ENCODE measurements at places on chromosomes 6 and 20.

DNA sequence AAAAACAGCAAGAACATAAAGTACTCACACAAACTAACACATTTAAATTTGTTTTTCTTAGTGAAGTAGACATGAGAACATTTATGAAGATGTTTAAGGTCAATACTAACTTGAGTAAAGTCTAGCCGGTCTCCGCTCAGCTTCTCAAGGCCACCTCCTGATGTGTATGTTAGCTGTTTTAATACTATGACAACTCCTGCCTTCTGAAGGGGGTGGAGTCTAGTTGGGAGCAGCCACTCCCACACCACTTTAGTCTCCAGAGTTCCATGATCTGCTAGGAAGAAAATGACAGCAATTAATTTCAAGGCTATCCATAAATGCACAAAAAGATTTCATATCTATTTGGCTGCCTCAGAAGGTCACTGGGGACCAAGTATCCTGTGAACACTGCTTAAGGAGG, at the start of gene GSTA3:
Gene GSTA3, minus strand, starts transcription at position 168 of the 400 bp plus-strand sequence. CDS start 3,864 bp downstream, outside the sequence.
- DNase-seq: no peak

DNA sequence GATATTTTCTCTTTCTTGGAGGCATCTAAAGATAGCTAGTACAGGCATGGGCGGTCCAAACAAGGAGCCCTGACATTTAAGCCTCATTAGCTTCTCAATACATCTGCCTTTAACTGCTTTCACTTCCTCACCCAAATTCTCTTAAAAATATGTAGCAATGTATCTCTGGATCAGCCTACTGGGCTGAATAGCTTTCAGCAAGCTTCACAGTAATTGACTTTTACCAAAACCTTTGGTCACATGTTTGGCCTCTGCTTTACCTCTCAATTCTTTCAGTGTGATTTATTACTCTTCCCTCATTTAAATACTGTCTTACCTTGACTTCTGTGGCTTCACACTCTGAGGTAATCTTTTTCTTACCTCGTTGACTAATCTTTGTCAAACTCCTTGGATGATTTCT, 1618.1 kb downstream of the GRIK2 start:
- no peak for DNase-seq

DNA sequence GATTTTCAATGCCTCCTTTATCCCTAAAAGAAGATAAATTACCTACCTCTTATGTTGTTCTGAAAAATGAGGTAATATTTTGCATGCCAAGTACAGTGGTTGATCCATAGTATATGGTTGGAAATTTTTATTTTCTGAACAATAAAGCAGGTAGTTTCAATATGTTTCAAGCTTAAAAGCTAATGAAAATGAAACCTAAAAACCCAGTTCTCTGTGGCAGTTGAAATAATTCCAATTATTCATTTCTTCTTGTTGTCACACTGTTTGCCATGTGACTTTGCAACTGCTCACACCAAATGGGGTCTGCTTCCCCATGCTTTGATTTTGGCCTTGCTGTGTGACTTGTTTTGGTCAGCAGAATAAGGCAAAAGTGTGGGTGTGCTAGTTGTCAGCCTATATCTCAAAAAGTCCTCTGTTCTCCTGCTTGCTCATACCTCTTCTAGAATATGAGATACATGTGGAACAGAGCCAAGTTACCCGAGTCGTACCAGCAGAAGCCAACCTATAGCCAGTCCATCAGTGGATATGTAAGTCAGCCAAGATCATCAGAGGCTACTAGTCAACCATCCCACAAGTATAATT, 197.2 kb upstream of the THEMIS start:
- DNase-seq: peak; percentile 8

- peak; percentile 27 for DNase-seq
Observed at GRCh38 chr6:167827583-167828324, 1.0 kb downstream of the AFDN start.

- DNase-seq: no peak
Observed at GRCh38 chr6:89974834-89975233, 80.6 kb downstream of the GJA10 start.

- no peak for DNase-seq
Observed at GRCh38 chr6:4672772-4673171, 103.4 kb upstream of the CDYL start.

GRCh38 chr6:27604986-27605385, 132.1 kb upstream of the ZNF184 start:
- no peak for DNase-seq

- DNase-seq: no peak
Observed at GRCh38 chr6:4004249-4004648, 74.7 kb downstream of the FAM217A start.

DNA sequence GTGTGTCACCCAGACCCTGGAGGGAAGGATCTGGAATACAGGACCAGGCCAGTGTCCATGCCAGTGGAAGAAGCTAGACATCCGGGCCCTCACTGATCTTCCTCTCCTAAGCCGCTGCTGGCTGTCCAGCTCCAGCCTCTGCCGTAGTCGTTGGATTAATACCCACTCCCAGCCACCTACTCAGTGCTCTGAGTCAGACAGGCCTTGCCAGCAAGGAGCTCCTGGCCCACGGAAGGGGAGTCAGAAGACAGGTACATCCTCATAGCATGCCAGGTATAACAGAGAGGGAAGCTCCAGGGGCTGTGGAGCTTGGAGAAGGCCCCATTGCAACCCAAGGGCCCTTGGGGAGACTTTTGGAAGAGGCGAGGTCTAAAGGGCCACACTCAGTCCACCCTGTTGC, 49.0 kb downstream of the STK35 start:
- no peak for DNase-seq

GRCh38 chr6:13769655-13770053, 44.7 kb downstream of the MCUR1 start:
- peak; percentile 14 for DNase-seq

- DNase-seq: peak; percentile 10
Observed at GRCh38 chr6:77650098-77650663, 2.7 kb upstream of the MEI4 start.

DNA sequence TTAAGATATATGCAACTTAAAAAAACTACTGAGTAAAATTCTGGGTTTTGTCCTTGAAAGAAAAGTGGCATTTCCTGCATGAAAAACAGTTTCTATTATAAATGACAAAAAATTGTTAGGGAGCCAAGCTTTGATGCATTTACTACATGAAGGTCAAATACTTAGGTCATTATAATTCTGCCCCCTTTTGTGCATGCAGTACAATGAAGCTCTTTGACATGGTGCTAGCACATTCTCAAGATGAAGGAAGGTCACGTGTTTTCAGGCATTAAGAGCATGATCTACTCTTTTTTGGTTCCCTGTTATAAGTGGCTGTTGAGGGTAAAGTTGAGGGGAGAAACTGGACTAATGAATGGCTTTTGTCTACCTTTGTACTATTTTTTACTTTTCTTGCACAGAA, 72.7 kb downstream of the FOXO3 start:
- DNase-seq: no peak

DNA sequence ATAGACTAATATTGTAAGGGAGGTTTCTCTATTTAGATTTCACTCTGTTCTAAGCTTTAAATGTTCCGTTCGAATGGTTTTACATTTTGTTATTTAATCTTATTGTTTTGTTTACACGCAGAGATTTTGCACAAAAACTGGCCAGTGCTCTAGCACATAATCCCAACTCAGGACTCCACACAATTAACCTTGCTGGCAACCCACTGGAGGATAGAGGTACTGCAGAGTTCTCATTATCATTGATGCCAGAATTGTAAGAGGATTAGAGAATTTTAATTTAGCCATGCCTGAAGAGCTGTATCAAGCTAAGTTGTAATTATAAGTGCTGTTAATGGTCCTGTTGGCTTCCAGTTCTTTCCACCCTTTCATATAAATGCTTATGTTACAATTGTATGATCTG, 179.7 kb upstream of the SCGN start:
- DNase-seq: no peak
